CD8-positive, alpha-beta T cell (primary cell): ENCODE measurements at places on chromosomes 12 and 14. TPM values are rescaled to one million over a fixed set of nuclear protein-coding genes. Genes with fewer than 3 reads are reported as not detected.

DNA sequence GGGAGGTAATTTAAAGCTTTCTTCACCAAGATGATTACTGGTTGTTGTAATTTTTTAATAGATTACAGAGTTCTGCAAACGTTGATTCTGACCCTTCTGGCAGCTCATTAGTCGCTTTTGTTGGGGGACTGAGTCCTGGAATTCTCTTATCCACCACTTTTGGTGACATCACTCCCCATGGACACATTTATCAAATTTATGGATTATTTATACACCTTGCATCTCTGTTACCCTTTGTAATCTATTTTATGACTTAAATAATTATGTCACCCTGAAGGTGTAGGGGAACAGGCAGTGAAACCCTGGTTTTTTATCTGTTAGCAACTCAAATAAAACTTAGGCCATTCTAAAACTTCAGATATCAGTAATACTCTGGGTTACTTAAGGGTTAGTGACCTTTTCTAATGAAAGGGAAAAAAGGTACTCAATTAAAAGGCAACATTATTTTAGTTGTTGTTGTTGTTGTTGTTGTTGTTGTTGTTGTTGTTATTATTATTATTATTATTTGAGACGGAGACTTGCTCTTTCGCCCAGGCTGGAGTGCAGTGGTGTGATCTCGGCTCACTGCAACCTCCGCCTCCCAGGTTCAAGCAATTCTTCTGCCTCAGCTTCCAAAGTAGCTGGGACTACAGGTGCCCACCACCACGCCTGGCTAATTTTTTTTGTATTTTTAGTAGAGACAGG, 58.9 kb upstream of the RNU6-7 start:
- DNase-seq, result no peak

GRCh38 chr14:95417492-95417891, 97.8 kb upstream of the CLMN start:
- DNase-seq, result no peak

DNA sequence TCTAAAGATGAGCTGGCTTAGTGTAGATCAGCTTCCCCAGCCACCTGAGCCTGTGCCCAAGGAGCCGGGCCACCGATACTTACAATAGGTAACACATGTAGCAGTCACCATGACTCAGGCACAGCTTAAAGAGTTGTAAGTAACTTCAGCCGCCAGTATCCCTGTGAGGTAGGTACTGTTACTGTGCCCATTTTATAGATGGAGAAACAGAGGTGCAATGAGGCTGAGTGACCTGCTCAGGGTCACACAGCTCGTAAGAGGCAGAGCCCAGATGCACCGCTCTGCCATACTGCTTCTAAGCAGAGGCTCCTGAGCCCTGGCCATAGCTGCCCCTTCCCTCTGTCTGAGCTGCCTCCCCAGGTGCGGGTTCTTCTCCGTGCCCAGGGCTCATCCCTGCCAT, 58.5 kb downstream of the IQSEC3 start:
- no peak for DNase-seq

The BBS10 gene
- 1.5 TPM for total RNA-seq

DNA sequence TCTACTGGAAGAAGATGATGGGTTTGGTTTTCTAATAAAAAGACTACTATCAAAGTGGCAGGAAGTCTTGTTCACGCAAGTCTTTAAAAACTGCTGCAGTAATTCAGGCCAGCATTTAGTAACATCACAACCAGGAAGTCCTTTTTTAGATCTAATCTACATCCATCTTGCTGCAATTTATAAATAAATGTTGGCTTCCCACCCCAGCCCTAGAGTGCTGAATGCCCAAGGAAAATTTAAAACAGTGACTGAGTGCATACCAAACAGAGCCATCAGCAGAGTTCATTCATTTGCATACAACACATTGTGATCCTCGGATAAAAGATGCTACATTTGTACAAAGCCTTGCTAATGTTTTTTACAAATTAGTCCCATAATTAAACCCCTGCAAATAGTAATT, 72.1 kb downstream of the PHLDA1 start:
- no peak for DNase-seq

GRCh38 chr14:80212023-80212397, 706 bp upstream of the DIO2 start:
- no peak for DNase-seq

DNA sequence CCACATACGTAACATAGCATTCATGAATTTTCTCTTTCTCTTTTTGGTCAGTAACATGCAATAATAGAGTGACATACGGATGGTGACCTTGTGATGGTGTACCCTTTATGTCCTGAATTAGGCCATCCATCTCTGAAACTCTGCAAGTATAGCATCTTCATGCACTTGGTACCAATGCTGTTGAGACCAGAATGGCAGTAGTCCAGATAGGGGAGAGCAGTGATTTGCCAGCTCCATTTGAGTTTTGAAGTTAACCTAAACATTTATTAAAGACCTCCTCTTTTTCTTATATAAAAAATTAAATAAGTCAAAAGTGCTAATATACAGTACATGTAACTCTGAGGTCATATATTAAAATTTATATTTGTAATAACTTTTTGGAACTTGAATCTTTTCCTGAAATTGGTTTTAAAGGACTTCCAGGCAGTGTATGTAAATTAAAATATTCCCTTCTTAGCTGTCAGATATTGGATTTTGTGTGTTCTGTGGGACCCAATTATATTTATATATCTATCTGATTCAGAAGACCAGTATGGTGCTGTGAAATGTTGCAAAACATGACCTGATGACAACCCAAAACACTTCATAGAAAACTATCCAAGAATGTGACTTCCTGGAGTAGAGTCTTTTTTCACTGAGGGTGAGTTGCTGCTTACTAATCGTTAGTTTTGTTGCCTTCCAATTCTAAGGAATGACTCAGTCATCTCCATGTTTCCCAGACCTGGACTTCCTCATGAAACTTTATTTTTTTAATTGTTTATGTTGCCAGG, 3.5 kb downstream of the ELK3 start:
- DNase-seq, result no peak

GRCh38 chr14:70645892-70646291, 4.2 kb downstream of the TTC9 start:
- no peak for DNase-seq

DNA sequence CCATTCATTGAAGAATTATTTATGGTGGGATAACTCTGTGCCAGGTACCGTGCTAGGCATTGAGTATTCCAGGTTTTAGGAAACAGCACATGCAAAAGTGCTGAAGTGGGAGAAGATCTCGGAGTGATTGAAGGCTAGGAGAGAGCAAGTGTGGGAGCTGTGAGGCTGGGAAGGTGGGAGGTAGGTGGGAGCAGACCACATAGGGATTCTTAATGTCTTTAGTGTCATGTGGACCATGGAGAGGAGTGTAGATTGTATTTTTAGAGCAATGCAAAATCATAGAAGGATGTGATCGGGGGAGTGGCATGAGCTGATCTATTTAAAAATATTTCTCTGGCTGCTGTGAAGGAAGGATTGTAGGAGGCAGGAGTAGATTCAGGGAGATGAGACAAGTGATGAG, 5.4 kb downstream of the PTPN11 start:
- no peak for DNase-seq

DNA sequence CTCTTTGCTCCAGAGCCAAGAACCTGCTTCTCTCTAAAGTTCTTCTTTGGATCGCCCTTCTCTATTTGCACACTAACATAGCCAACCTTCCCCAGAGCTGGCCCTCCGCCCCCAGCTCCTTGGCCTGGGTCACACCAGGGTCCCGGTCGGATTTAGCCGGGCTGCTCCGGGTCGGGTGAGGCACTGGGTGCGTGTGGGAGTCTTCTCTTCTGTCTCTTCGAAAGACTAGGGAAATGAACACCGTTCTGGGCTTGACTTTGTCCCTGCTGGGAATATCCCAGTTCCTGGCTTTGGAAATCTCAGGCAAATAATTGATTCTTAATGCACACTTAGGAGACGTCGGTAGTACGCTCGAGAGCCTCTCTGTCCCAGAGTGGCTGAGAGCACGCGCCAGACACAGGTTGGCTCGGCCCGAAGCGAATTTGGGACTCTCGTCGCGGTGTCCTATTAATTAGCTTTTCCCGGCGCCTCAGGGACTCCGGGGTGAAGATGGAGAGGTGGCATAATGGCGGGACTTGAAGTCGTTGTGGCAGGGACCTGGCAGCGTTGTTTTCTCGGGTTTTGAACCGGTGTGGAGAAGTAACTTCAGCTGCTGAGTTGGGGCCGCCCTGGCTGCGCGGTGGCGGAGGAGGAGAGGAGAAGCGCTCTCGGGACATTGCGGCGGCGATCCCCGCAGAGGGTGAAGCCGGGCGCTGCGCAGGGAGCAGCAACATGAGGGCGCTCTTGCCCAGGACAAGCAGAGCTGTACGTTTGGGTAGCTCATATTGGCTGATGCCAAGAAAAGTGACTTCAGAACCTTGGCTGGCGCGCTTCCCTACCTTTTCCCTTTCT, 7.5 kb downstream of the FOXG1 start:
- no peak for DNase-seq

DNA sequence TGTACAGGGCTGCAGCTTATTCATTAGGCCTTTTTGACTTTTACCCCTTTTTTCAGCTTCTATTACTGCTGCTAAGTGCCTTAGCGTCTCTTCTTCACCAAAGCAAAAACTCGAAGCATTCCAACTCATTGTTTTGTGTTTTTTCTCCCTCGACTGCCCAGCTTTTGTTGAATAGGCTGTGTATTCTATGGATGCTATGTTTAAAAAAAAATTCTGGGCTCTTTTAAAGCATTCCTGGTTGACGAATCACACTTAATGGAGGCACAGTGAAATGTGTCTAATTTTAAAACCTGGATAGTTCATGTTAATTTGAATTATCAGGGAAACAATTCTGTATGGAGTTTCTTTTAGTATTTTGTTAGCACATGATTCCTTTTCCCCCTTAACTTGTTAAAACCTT, 29.7 kb downstream of the KTN1 start:
- no peak for DNase-seq

The RAB15 gene
- 3.6 TPM for total RNA-seq

DNA sequence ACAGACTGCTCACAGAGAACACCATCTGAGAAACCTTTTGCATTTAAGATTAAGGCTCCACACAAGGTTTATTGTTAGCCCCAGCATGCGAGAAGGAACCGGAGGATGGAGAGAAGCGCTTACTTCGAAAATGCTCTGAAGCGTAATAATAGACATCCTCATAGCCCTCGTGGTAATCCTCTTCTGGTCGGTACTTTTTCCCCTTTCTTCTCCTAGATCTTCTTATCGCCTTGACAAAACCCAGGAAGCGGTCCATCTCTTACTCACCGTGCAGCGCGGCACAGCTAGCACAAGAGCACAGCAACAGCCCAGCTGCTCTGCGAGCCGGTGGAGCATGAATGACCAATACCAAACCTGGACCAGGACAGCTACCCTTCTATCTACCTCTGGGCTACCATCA, 125.1 kb upstream of the GRIP1 start:
- DNase-seq, result no peak

DNA sequence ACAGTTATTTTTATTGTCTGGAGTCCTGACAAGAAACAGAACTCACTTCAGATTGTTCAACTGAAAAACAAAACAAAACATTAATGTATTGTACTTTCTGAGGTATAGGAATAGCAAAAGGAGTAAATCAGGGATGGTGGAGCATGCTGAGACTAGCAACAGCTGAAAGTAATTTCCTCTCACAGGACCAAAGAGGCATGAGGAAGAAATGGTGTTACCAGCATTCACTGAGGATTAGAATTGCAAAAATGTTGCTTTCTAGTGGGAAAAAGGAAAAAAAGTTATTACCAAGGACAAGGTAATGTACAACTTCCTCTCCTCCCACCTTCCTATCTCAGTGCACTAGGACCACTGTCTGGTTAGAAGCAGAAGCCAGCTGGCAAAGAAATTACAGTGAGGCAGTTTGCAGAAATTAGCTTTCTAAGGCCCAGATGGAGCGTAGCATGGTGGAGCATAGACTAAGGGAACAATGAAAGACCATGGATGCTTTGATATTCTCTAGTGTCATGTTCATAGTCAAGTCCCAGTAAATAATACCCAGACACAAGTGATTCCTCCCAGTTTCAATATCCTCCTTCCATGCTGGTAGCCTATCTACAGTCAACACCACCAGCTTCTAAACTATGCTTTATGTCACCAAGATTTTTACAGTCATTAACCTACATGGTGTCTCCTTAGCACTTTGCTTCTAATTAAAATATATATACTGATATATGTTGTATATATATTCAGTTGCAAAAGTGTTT, 133.7 kb upstream of the DCN start:
- no peak for DNase-seq

- no peak for DNase-seq
Observed at GRCh38 chr12:645563-646071, 17.6 kb downstream of the NINJ2 start.

GRCh38 chr12:69987579-69988091, 162.6 kb downstream of the MYRFL start:
- no peak for DNase-seq

GRCh38 chr12:120981407-120981941, 3.1 kb downstream of the HNF1A start:
- DNase-seq, result no peak

DNA sequence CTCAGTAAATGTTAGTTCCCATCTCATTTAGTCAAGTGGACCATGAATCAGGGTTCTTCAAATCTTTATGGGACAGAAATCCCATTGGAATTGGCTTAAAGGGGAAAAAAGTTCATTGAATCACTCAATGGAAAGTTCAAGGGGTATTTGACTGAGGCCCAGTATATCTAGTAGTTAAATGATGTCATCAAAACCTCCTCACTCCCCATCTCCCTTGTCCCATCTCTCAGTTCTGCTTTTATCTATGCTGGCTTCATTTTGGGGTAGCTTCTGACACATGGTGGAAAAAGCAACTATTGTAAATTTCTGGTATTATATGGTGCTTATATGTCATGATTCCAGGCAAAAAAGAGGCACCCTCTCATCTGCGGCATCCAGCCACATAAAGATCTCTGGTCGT, 51.9 kb downstream of the DAAM1 start:
- no peak for DNase-seq

GRCh38 chr12:58346032-58346632, 404.8 kb downstream of the ATP23 start:
- peak; percentile 22 for DNase-seq

The MYL2 gene
- not detected for total RNA-seq

GRCh38 chr12:46514886-46515285, 142.3 kb upstream of the SLC38A2 start:
- DNase-seq, result no peak

The BDKRB1 gene
- total RNA-seq, result not detected

GRCh38 chr12:14850929-14851663, 7.8 kb upstream of the ART4 start:
- DNase-seq, result no peak

DNA sequence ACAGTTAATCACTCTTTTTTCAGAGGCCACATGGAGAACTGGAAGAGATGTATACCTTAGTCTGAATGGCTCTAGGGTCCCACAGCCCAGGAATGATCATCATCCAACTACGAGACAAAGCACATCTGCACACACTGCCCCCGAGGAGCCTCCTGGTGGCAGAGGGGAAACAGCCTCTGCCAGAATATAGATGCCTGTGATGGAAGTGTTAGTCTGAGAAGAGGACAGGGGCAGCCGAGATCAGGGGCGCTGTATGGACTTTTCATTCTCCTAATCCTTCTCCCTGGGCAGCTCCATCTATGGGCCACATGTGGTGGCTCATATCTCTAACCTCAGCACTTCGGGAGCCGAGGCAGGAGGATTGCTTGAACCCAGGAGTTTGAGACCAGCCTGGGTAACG, 82.8 kb upstream of the CAPRIN2 start:
- DNase-seq, result no peak

GRCh38 chr12:89345376-89345775, 6.9 kb downstream of the DUSP6 start:
- DNase-seq, result no peak
